ENCODE measurements at places on chromosomes 5 and 9.
A peak's percentile ranks its signal among the peaks of the same experiment; 100 is the strongest.

DNA sequence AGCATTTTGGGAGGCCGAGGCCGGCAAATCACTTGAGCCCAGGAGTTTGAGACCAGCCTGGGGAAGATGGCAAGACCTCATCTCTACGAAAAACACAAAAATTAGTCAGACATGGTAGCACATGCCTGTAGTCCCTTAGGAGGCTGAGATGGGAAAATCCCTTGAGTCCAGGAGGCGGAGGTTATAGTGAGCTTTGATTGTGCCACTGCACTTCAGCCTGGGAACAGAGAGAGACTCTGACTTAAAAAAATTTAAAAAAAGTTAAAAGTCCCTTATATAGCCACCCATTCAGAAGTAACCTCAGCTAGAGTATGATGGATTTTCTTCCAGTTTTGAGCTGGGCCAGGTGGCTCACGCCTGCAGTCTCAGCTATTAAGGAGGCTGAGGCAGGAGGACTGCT is 72.4 kb downstream of the UGCG start:
- no peak for DNase-seq

DNA sequence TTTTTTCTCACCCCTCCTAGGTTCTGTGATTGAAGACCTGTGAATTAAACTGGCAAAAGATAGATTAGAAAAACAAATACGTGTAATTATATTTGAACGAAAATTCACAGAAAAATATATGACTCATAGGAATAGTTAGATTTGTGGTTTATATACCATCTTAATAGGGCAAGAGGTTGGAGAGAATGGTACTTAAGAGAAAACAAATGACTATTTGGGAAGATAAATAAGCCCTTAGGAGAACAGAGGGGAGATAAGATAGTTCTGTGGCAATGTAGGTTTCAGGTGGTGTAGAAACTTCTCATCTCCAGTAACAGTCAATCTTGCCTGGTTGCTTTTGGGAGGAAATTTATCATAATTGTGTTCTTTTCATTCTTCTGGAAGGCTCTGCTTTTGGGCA is 122.0 kb downstream of the PRDM9 start:
- no peak for DNase-seq

GRCh38 chr9:13952906-13953305 is 361.0 kb downstream of the NFIB start:
- DNase-seq = no peak

- DNase-seq = no peak
These were observed 80.2 kb downstream of the TMEM174 start for GRCh38 chr5:73253047-73253660.

- DNase-seq = peak; percentile 68
These were observed 306.4 kb upstream of the PANK3 start for GRCh38 chr5:168885324-168886120.

GRCh38 chr5:42423285-42424165 is at the start of gene GHR:
GHR (plus strand) TSS chr5:42423439; CDS start chr5:42565875, 142,436 bp downstream.
- peak; percentile 73 for DNase-seq

- no peak for DNase-seq
These were observed 146.1 kb downstream of the CAAP1 start for GRCh38 chr9:26746357-26747072.

DNA sequence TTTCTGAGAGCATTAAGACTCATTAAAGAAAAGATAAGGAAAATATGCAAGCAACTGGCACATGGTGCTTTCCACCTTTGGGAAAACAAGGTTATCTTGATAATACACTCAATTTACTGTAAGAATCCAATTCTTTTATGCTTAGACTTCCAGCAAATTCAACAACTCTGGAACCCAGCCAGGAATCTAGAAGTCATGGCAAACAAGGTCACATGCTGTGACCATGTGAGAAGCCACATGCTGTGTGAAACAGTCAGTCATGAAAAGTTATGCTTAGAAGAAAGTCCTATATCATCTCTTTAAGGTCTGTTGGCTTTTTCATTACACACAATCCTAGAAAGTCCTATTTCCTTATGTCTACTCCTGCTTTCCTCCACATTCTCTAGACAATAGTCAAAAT is 581.8 kb upstream of the C9orf72 start:
- DNase-seq = no peak

DNA sequence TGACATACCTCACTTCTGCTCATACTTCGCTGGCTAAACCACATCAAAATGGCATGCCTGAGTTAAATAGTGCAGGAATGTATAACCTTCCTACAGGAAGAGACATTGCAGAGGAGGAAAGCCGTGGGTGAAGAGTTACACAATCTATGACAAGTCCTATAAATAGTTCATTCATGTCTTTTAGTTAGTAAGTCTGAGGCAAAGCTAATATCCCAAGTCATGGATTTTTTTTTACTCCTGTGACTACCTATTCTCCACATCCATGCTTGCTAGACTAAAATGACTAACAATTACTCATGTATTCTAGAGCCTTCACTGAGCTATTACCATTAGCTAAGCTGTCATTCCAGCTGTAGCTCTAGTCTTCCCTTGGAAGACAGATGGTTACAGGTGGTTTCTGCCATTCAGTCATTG is 391.3 kb downstream of the NR2F1-AS1 start:
- DNase-seq = no peak

DNA sequence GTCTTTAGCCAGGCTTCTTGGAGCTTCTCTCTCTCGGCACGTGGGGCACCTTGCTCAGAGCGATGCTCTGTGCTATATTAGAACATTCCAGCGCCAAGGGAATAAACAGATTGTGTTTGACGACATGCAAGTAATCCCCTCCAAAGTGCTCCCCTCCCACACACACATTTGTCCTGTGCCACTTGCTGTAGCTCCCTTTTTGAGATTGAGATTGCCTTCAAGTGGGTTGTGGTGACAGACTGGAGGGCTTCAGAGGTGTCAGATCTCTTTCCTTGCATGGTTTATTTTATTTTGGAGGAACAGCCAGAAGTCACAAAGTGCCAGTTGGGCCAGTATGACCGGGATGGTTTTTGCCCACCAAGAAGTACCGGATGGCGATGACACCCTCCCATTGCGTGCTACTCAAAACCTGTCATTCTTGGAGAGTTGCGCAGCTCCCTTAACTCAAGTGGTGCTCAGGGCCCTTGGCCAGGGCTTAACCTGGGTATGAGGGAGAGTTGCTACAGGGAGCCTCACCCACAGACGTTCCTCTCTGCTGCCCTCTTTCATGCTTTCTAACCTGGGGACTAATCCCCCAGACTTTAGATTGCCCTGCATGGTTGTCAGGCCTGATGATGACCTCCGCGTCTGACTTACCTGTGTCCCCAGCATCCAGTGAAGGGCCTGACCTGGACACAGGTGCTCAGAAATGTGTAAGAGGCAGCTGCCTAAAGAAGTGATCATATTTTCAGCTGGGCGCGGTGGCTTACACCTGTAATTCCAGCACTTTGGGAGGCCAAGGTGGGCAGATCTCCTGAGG is 18.8 kb upstream of the RPL26L1 start:
- DNase-seq = no peak

DNA sequence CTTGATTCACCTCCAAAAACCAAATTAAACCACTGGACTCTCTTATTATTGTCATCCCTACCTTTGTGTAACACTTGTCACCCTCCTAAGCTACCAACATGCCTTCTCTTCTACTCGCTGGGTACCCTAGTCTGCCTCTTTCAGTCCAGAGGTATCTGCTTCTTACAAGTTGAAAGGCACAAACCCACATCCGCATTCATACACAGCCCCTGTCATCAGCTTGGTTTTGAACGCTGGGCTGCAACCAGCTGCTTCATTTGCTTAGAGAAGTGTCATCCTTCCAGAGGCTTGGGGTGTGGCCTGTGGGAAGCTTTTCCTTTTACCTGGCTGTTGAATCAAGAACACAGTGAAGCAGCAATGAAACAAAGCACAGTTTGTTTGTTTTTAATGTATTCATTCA is 138.8 kb upstream of the WWC1 start:
- DNase-seq = no peak

DNA sequence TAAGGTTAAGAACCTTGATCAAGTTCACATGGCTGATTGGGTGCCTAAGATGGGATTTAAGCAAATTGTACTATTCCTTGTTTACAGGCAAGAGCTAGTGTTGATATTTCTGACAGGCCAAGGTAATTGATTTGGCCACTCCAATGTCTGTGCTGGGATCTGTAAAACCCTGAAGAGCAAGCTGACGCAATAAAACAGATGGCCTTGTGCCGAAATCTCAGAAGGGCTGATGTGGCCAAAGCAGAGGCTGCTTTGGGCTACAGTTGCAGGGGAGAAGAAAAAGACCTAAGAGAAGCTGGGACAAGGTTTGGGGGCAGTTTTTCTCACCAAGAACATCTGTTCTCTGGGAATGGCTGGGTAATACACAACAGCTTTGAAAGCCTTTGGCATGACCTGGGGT is 463.2 kb upstream of the ZNF608 start:
- no peak for DNase-seq

DNA sequence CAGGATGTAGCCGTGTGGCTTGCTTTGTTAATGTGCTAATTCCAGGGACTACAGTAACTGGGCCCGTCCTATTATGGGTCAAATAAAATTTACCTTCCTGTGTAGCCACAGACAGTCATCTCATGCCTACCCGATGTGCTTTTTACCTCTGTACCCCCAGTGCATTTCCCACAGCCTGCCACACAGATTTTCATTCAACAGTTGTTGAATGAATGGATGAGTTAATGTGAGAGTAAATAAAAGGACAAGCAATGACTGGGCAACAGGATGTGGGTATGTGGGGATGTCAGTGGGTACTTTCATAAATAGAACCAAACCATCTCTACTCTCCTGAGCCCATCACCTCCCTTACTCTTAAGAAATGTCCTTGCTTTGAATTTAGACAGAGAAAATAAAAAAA is 441.2 kb upstream of the ZNF462 start:
- DNase-seq = no peak

DNA sequence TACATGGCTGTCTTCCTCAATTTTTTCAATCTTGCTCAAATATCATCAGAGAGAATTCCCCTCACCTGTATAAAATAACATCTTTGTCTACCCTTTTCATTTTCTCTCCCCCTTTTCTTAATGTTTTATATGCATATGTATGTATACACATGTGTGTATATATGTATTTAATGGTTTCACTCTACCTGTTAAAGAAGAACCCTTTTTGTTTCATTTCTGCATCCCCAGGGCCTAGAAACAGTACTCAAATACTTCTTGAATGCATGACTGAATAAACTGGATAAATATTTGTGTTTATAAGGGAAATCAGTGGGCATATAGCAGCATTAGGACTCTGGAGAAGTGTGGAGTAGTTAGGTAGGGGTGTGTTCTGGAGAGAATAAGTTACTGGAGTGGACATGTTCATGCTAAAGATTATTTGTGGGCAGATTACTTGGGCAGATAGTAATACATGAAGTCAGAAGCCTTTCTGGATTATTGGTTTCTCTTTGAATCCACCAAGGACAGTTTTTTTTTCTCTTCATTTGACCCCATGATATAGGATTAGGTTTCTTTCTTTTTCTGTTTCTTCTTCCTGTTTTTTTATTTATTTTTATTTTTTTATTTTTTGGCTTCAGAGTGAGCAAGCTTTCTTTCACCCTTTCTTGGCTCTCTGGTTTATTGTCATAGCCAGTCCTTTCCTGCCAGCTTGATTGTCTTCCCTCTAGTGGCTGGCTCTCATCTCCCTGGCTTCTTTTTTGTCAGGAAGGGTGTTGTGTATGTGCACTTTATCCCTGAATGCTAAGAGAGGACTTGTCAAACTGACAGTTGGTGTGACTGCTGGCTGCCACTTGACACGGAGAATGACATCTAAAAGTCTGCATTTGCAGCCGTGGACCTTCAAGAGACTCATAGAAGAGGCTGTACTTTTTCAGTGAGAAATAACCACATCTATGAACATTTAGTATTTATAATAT is 89.3 kb downstream of the ZCCHC7 start:
- no peak for DNase-seq

- DNase-seq = no peak
These were observed 3.1 kb downstream of the PTGES2 start for GRCh38 chr9:128124451-128124850.

DNA sequence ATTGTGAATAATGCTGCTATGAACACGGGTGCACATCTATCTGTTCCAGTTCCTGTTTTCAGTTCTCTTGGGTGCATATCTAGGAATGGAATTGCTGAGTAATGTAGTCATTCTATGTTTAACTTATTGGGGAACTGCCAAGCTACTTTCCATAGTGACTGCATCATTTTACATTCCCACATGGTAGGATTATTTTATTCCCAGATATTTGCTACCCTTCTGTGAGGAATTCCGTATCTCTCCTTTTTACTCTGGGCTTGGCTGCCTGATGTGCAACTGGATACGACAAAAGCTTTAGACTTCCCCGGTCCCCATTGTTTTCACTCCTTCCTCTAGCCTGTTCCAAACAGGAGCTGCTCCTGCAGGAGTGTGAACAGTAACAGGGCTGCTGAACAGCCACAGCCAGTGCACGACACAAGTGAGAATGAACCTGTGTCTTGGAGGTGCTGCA is 7.2 kb downstream of the TAS2R1 start:
- DNase-seq = no peak

GRCh38 chr9:32579706-32580331 is 6.9 kb upstream of the NDUFB6 start:
- peak; percentile 76 for DNase-seq

- no peak for DNase-seq
These were observed 1244.1 kb upstream of the ACO1 start for GRCh38 chr9:31140316-31140715.

- DNase-seq = no peak
These were observed 2.9 kb downstream of the KLHL3 start for GRCh38 chr5:137733006-137733405.

DNA sequence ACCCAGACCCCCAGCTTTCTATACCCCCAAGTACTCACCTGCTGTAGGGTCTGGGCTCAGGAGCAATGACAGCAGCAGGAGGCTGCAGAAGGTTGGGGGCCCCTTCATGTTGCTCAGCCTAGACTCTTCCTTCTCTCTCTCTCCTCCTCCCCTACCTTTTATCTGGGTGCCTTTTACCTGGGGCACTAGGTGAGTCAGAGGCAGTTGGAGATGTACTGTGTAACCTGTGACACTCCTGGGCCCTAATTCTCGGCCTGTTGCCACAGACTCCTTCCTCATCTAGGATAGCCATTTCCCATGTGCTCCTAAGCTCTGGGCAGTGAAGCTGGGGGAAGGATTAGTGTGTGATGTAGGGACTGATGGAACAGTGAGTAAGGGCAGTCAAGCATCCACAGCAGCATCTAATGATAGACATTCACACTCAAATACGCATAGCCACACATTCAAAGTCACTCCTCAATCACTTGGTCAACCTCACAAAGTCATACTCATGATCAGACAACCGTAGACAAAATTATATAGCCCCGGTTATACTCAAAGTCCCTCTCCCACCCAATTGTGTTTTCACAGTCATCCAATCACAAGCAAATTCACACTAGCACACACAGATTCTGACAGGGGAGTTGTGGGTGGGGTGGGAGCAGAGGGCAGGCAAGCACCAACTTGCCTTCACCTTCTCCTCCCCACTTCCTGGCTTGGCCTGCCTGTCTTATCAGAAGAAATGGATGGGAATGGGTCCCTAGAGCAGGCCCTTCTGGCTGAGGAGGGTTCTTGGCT is at the start of gene CCL27:
Gene CCL27 (minus strand): TSS at position 132 of the 777 bp plus-strand sequence. CDS start 24 bp downstream, at position 108.
- no peak for DNase-seq

- no peak for DNase-seq
These were observed 73.6 kb upstream of the STARD4 start for GRCh38 chr5:111585946-111586345.

Data from neural crest cell (in vitro differentiated cells).